Left lung (tissue), 14 donors: ENCODE measurements at places on chromosomes 11 and 22. TPM values are rescaled to one million over a fixed set of nuclear protein-coding genes. Genes with fewer than 3 reads are reported as not detected.

Gene LYVE1
- 219 TPM for polyA plus RNA-seq

Gene APOBEC3G
- 19.1 TPM for polyA plus RNA-seq

Gene E2F8
- polyA plus RNA-seq = 40.6 TPM

Gene OR5P2
- polyA plus RNA-seq = 0.24 TPM

Gene TMEM126A
- polyA plus RNA-seq = 32.1 TPM

Gene UPB1
- polyA plus RNA-seq = 1.0 TPM

Gene SCN2B
- 4.6 TPM for polyA plus RNA-seq
